ENCODE measurements at places on chromosomes 5 and 9.

- no peak for DNase-seq
These were observed 373.4 kb downstream of the GADD45G start for GRCh38 chr9:89978185-89978584.

- DNase-seq = no peak
These were observed 191.6 kb downstream of the PCSK5 start for GRCh38 chr9:76082057-76082456.

- no peak for DNase-seq
These were observed 293.9 kb upstream of the RIOK2 start for GRCh38 chr5:97476852-97477534.

- no peak for DNase-seq
These were observed 74.7 kb upstream of the ADAMTS16 start for GRCh38 chr5:5065472-5065871.

DNA sequence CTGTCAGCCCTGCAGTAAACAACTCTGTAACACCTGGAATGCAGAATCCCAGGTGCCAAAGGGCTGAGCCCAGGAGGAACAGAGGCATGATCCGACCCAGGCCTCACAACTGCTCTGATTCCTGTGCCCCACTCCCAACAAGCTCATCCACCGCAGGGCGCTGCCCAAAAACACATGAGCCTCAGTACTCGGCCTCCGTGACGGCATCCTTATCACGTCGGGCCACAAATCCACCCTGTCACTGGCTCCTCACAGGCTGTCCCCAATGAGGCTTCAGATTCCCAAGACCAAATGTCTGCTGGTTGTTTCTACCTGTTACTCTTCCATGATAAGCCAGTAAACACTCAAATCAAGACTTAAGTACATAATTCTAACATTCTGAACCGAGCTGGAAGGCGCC is 15.2 kb downstream of the QSOX2 start:
- no peak for DNase-seq

DNA sequence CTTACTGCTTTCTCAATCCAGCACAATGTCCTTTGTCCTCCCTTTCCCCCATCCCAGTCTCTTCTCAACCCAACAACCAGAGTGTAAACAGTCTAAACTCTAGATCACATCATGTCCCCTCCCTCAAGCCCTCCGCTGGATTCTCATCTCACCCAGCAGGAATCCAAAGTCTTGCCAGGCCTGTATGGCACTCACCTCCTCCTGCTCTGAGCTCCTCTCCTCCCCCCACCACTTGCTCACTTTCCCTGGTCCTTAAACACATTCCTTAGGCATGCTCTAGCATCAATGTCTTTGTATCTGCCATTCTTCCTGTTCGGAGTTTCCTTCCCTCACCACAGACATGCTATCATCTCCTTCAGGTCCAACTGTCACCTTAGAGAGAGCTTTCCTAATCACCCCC is 78.8 kb downstream of the NIPSNAP3B start:
- DNase-seq = no peak

GRCh38 chr5:116730706-116731105 is 156.1 kb upstream of the SEMA6A start:
- no peak for DNase-seq

- DNase-seq = no peak
These were observed 126.4 kb upstream of the RAI14 start for GRCh38 chr5:34529581-34530331.

DNA sequence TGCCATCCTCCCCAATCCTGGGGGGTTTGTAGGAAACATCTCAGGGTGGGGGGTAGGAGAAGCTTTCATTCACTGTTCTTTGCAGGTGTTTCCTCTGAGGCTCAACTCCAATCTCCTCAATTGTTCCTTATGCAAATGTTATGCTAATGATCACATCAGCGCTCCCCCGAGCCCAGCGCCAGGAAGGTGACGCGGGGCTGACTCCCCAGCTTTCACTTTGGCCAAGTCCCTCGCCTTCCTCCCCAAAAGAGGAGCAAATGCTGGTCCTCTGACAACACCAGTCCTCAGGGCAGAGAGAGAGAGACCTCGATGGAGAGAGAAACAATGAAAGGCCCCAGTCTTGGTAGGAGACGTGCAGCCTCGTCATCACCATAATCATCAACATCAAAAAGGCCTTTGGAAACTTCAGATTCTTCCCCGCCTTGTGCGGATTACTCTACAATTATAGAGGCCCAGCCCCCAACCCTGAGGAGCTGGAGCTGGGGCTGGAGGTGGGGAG is 39.1 kb downstream of the PCDH1 start:
- DNase-seq = no peak

DNA sequence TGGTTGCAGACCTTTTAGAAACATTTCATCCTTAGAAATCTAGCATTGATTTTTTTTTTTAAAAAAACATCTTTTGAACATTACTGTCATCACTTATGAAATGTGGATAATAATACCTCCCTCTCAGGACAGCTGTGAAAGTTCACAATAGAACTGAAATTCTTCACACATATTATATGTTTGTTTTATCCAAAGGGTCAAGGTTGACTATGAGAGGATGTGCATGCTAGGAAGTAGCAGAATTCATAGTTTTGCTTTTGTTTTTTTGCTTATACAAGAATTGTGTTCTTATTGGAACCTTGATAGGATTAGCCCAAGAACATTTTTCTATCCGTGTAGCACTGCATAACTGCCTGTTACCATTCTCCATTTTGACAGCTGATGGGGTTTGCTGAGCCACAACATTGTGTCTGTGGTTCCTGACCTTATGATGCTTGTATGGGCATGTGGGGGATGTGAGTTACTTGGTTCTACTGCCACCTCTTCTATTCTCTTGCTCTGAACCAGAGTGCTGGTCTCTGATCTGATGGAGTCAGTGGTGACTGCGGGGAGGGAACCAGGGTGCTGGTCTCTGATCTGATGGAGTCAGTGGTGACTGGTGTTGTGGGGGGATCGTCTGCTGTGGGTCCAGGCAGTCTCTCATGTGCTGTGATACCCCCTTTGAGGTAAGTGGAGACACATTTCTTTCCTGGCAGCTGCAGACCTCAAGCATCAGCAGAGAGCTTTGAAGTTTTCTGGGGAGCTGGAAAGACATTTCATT is 27.1 kb upstream of the ACTBL2 start:
- no peak for DNase-seq

DNA sequence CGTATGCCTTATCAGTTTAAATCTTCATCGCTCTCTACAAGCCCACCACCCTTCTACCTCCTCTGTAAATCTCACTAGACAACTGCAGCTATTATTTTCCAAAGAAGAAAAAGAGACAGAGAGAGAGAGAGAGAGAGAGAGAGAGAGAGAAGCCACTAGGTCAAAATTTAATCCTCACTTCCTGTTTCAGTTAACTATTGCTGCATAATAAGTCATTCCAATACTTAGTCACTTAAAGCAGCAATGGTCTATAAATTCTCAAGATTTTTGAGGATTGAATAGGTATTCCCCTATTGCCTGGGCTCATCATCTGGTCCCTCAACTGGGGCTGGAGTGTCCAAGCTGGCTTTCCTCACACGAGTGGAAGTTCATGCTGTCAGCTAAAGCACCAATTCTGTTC is 68.8 kb downstream of the ITGA1 start:
- DNase-seq = no peak

DNA sequence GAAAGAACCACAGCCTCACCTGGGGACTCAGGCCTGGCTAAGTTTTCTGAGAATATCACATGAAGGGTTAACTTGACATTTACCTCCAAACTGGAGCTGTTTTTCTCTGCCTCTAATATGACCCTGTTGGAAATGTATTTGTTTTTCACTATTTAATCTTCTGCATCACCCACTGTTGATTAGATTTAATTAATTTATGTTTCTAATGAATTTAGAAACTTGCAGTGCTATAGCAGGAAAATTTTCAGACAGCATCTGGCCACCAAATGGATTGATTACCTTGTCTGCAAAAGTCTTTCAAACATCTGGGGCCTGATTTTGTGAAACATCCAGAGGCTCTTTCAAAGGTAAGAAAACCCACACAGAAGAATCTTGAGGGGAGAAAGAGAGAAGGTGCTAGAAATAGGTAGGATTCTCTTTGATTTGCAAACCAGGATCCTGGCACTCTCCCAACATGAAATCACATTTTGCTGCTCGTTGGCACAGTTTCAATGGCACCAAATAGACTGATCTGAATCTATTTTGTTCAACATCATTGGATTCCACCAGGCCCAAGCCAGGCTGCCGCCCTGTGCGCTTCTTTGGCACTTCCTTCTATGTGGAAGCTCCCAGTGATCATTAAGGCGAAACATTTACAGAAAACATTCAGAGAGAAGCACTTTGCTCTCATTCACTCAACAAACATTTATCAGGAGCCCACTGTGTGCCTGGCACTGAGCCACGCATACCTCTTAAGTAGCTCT is 157.3 kb downstream of the PPP2R2B start:
- no peak for DNase-seq

DNA sequence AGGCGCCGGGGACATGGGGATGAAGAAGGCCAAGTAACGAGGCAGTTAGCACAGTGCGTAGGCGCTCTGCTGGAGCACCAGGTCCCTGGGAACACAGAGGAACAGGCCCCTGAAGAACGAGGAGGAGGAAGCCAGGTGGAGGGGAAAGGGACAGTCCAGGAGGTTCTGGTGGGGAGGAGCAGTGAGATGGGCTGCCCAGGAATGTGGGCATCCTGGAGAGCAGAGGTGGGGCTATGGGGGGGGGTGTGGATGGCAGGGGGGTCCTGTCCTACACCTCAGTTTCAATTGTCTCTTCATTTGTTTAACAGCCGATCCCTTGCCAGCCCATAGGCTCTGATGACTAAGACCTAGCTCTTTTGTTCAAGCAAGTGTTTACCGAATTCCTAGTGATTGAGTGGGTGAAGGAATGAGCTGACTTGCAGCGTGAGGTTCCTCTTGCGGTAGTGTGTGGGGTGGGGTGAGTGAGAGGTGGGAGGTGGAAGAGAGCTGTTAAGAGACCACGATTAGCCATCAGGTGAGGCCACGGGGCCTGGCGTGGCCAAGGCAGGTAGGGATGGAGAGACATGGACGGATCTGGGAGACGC is 8.4 kb upstream of the PHYHD1 start:
- DNase-seq = no peak

DNA sequence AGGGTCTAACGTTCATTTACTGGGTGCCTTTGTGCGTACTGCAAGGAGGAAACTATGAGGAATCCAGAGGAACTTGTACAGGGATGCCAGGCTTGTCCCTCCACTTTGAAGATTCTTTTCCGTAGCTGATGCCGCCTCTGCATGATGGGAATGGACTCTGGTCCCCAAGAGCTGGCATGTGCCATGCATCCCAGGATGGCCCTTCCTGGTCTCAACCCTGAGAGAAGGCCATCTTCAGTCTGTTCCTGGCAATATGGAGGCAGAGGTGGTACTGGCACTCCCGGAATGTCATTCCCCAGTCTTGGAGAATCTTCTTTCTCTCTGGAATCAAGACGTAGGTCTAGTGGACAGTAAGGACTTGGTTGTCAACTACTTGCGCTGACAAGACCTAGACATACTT is 61.5 kb downstream of the BASP1 start:
- DNase-seq = no peak

DNA sequence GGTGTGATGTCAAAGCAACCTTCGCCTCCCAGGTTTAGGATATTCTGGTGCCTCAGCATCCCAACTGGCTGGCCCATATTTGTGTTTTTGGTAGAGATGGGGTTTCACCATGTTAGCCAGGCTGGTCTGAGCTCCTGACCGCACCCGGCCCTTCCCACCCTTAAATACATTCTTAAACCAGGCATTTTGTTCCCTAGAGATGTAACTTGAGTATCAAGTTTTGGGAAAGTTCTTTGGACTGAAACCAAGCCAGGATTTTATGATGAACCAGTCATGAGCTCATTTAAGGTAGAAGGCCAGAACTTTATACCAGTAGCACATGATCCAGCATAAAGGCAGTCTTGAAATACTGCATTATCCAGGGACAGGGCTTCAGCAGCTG is 3.5 kb downstream of the RPL7A start:
- no peak for DNase-seq

DNA sequence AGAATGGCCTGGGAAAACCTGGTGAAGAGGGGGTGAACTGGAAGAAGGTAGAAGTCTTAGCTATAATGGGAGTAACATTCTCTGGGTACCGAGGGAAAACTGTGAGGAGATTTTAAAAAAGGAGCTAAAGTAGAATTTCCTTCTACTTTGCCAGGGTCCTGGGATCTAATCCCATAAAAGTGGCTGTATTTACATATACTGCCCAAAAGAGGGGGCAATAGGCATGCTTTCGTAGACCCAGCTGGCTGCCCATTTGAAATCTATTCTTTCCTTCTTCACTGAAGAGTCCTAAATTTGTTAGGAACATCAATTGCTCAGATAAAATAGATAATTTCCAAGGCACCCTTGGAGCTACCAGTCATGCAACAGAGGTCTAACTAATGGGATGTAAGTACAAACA is 159.2 kb downstream of the CDC42SE2 start:
- DNase-seq = no peak

GRCh38 chr9:122097679-122098315 is 4.7 kb upstream of the TTLL11 start:
- DNase-seq = no peak

DNA sequence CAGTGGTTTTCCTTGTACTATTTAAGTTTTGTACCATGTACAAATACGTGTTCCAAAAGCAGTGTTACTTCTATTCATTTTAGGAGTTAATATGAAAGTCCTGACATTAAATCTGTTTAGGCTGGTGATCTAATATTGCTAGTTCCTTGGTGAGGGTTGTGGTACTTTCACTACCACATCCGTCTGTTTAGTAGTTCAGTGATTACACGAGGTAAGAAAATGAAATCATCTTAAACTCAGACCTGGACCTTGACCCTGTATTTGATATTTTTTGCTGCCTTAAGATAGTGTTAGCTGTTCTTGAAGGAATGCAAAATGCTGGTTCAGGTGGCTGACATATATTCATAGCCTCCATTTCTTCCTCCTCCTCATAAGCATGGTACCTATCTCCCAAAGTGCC is 50.3 kb downstream of the MTAP start:
- no peak for DNase-seq

GRCh38 chr5:176884571-176884890 is 14.6 kb downstream of the HK3 start:
- DNase-seq = no peak

- DNase-seq = no peak
These were observed 86.2 kb upstream of the IL12B start for GRCh38 chr5:159416438-159416837.

- no peak for DNase-seq
These were observed 9.2 kb upstream of the CFAP157 start for GRCh38 chr9:127697575-127697974.

DNA sequence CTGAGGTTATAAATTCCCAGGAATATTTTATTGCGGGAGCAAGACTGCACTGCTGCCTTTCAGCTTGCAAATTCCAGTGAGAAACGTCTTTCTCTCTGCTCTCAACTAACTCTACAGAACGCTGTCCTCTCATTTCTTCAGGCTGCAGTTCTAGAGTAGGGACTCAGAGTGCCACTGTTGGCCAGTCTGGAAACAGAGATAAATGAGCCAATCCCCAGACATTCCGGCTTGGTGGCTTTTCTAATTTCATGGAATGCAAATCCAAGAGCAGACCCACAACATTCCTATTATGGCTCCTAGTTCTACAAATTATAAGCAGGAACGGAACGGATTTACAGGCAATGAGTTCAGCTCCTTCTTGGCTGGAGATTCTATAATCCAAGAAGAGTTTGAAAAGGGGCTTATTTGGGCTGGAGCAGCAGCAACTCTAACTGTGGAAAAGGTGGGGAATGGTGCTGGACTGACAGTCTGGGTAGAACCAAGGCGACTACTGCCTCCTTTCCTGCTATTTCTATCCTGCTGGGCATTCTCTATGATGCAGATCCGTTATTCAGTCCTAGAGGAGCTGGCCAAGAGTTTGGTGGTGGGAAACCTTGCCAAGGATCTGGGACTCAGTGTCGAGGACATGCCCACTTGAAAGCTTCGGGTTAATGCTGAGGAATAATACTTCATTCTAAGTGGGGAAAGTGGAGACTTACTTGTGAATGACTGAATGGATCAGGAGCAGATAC is 9.3 kb downstream of the PCDHGA12 start:
- peak; percentile 42 for DNase-seq
